ENCODE measurements at places on chromosomes 6 and 20.
A peak's percentile ranks its signal among the peaks of the same experiment; 100 is the strongest.

DNA sequence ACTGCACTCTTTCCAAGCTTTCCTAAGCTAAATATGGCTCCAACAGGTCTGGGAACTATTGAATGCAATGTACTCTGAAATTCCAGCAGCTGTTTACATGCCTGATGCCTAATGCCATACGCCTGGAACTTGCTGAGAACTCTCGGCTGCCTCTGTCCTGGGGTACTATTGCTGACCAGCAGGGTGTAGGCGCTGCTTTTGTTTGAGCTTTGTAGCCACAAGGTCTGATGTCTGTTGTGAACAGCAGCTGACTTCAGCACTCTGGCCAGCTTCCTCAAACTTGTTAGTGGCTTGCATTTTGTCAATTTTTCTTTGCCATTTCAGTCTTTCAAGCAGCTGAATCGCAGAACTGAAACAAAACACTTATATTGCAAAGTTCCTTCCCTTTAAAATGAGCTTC, 26.7 kb downstream of the SAYSD1 start:
- DNase-seq, result peak; percentile 14

GRCh38 chr20:48789185-48789668, 38.6 kb downstream of the PREX1 start:
- DNase-seq, result no peak

DNA sequence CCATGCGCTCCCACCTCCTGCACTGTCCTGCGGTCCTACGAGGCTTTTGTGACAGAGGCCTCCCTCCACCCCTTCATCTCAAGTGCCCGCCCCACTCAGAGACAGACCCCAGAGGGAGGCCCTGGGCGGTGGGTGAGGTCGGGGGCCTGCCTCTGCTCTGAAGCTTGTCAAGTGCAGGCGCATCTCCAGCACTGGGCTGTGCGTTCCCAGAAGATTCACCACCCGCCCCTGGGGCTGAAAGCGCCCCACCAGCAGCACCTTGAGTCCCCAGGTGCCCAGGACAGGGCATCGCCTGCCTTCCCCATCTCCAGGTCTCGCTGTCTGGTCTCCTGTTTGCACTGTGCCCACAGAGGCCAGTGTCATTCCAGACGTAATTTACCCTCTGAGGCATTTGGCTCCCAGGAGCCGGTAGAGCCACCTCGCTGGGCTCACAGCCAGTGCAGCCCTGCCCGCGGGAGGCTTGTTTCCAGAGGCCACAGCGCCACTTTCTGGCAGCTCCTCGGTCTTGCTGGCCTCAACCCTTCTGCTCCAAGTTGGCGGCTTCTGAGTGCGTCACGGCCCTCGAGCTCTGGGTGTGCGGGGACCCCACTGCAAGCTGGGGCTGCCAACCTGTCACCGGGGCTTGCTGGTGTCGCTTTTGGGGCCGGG, 191.1 kb downstream of the TAF4 start:
- DNase-seq, result peak; percentile 7

- no peak for DNase-seq
Observed at GRCh38 chr20:42656130-42656529, 533.6 kb downstream of the PTPRT start.

GRCh38 chr20:15122613-15123012, 785.2 kb upstream of the FLRT3 start:
- no peak for DNase-seq

DNA sequence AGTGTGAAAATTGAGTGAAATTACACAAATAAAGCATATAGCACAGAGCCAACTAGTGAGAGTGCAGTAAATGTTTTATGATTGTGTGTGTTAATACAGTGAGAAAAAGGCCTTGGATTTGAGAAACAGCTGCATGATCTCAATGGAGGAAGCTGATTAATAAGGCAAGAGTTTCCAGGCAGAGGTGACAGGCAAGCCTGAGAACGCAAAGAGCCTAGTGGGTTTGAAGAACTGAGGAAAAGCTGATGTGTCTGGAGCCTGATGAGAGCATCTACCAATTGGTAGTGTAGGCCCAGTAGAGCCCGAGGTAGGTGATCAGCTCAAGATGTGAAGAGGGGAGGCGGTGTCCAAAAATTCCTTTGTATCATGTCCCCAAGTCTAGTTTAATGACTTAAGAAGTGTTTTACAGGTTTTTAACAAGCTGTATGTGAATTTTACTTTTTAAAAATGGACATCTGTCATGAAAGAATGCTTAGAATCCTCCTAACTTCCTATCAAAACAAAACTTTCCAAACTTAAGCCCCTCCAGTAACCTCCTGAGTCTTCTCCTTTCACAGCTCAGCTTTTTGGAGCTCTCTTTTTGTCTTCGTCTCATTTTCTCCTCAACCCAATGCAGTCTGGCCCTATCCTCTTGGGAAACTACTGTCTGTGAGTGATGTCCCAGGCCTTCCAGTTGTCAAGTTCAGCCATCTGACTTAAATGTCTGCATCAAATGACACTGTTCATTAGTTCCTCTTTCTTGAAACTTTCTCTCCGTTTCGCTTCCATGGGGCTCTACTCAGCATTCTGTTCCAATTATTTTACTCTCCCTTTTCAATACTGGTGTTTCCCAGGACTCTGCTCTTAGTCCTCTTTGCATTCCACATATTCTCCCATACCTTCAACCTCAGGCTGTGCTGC, 1.2 kb downstream of the CDC40 start:
- peak; percentile 58 for DNase-seq

GRCh38 chr6:122790028-122790422, 967 bp downstream of the SMPDL3A start:
- DNase-seq, result no peak

DNA sequence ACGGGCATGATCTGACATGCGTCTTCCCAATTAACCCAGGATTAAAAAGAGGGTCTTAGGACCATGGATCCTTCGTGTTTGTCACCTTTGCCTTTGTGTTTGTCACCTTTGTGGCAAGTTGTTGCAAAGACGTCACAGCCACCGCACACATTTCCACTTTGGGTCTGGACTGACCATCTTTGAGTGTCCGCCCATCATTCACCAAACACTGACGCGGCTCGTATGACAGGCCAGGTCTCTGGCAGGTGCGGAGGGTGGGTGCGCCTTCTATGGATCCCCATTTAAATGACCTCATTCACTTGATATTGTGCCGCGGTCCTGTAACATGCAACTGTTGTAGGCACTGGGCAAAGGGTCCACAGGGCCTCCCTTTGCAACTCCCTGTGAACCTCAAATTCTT, 404.1 kb downstream of the TAF4 start:
- no peak for DNase-seq

DNA sequence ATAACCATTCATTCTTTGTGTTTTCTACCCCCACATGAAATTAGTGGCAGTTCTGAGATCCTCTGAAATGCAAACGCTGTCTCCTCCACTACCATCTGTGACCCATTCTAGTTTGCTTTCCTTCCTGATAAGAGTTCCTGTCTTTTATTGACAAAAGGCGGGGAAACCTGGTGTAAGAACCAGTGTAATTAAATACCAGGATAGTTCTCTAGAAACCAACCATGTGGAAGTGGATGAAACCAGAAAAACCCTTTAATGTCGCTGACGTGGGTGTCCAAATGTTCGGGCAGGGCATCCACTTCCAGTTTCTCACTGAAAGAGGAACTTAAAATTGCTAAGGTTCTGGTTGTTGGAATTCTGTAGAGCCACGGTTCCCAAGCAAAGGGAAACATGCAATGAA, 79.1 kb downstream of the TNFRSF21 start:
- no peak for DNase-seq

DNA sequence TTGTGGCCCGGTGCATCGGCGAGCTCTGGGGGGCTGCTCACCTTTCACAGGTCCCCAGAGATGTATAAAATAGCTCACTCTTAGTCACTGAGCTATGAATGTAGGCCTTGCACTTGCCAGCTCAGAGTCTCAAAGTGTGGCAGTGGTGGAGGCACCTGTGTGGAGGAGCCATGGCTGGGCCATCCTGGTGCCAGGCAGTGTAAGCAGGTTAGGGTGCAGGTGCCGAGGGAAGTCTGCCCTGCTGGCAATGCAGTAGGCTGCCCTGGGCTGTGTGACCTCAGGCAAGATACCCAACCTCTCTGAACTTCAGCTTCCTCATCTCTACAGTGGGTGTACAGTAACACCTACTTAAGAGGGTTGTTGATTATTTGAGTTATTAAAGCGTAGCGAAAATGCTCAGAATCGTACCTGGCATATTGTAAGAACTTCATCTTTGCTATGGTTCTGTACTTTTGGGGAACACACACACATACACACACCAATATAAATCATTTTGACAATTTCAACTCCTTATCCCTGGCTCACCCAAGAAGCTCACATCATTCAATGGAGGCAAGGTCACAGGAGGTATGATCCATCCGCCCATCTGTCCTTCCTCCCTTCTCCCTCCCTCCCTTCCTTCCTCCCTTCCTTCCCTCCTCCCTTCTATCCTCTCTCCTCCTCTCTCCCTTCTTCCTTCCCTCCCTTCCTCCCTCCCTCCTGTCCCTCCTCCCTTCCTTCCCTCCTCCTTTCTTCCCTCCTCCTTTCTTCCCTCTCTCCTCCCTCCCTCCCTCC, 66.8 kb upstream of the STX16 start:
- no peak for DNase-seq

- peak; percentile 62 for DNase-seq
Observed at GRCh38 chr6:155075930-155076695, 81.0 kb downstream of the TIAM2 start.

- DNase-seq, result no peak
Observed at GRCh38 chr6:156359912-156360311, 417.3 kb upstream of the ARID1B start.

DNA sequence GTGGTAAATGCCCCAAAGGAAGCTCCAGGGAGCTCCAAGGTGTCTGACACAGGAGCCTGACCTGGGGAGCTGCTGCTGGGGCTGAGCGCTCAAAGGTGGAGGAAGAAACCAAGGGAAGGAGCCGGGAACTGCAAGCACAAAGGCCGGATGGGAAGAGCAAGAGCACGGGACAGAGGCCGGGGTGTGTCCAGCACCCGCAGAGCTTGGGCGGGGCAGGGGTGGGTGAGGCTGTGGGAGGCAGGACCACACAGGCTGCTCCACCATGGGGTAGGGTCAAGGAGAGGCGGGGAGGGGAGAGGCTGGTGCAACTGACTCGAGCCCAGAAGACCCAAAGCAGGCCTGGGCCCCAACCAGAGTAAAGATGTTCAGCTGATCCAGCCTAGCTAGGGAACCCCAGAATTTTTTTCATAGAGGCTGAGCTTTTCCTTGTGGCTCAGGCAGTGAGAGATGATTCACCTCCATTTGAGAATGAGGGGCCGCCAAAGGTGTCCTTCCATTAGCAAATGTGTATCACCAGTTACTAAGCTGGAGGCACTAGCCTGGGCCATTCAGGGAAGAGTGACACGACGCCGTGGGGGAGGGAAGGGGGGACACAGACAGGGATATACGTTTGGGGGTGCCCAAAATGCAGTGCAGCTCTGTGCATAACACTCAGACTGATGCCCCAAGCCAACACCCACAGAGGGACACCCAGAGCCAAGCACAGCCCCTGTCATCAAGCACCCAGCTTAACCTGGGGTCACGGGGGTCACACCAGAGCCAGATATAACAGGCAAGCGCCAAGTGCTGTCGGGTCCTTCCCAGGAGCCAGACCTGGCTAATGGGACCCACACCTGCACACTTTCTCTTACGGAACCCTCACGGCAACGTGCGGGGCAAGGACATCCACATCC, 21.3 kb upstream of the TLDC2 start:
- no peak for DNase-seq

- peak; percentile 54 for DNase-seq
Observed at GRCh38 chr6:161373905-161374451, 100.1 kb upstream of the AGPAT4 start.

GRCh38 chr20:208942-209566, 18.0 kb upstream of the DEFB129 start:
- DNase-seq, result peak; percentile 53

DNA sequence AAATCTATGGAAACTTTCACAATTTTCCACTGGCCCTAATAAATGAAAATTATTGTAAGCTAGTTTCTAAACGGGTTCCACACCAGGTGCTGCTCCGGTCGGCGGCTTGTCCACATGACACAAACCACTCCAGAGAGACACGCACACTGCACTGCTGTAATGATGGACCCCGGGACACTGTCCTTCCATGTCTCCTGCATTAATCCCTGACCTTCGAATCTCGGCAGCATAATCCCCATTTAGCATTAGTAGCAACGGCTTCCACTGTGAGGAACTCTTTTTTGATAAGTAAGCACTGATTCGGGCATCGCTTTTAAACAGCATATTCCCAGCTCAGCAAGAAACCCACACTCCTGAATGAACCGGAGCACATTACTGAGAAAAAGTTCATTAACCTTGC, 43.5 kb downstream of the INSM1 start:
- DNase-seq, result no peak

GRCh38 chr20:45372241-45372640, 5.9 kb downstream of the TP53TG5 start:
- no peak for DNase-seq

- DNase-seq, result no peak
Observed at GRCh38 chr6:154432533-154433476, 76.2 kb upstream of the IPCEF1 start.

DNA sequence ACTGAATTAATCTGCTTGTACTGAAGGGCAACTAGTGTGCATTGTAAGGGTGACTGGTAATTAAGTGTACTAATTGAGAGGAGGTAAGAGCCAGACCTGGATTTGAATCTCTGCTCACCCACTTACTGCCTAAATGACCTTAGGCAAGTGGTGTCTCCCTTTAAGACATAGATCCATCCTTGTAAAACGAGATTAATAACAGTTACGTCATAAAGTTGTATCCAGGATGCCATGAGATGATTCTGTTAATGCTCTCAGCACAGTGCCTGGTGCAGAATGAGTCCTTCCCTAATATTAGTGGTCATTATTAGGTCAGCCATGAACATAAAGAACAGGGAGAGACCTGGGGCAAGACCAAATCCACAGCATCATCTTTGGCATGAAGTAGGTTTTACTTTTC, 470.1 kb downstream of the MAFB start:
- DNase-seq, result no peak

DNA sequence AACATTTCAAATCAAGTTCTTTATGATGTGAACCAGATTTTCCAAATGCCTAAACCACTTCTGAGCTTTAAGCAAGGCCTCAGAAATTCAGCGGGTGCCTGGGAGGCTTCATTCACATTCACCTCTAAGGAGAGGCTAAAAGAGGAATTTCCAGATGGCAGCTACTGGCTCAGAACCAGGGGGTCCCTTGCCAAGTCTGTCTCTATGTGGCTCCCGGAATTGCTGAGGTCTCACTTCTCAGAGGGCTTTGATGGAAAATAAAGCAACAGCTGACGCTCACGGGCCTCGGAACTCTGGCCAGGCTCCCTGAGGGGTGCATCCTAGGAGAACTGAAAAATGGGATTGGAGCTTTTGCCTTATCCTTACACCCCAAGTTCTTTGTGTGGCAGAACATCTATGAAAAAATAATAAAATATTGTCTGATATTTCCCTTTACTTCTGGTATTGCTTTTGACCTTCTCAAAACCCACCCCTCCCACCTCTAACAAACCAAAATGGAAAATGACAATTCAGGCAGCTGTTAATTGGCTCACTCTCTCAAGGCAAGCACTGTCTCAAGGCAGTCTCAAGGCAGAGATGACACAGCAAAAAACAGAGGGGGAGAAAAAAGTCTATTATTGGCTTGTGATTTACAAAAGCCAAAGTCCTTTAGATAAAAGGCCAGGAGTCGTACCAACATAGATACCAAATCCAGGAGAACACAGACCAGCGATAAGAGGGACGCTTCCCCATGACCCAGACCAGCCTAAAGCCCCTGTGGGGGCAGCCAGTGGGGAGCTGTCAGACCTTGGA, 21.8 kb upstream of the LRRN4 start:
- DNase-seq, result no peak

- DNase-seq, result peak; percentile 94
Observed at GRCh38 chr20:50012282-50013263, 29.8 kb downstream of the SNAI1 start.

GRCh38 chr6:135505648-135506047, 8.1 kb upstream of the AHI1 start:
- no peak for DNase-seq

- no peak for DNase-seq
Observed at GRCh38 chr6:161487217-161487531, 213.3 kb upstream of the AGPAT4 start.
